T-helper 22 cell (primary cell): ENCODE measurements at places on chromosomes 2 and 18.

DNA sequence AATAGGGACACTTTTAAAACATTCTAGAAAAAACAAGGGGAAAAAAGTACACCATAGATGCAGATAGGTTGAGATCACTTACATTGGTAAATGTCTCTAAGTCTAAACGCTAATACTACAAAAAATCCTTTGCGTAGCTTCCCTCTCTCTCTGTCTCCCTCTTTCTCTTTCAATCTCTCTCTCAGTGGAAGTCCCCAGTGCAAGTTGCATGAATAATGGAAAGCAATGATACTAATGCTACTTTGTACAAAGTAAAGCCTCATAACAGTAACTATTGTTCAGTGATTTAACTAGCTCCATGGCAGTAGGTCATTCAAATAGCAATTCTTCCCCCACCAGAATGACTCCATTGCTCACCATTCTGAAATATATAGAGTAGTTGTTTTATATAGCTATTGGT is 12.8 kb downstream of the MEIS1 start:
- no peak for DNase-seq

GRCh38 chr2:152635635-152636298 is 81.5 kb downstream of the PRPF40A start:
- DNase-seq: no peak

DNA sequence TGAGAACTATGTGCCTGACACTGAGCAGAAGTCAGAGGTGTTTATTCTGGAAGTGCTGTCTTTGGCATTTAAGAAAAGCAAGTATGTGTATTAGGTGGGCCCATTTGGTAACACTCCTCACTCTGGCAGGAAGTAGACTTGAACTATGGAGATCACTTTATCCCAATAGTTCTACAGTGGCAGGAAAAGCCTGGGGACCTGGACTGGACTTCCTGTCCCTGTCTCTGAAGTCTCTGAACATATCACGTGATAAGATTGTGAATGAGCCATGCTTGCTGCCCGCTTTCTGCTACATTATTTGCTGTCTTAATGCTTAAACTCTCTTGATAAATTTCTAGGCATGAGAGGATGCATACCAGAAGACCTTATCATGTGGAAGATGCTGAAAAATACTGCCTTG is 203.7 kb downstream of the MYO3B start:
- DNase-seq: no peak

DNA sequence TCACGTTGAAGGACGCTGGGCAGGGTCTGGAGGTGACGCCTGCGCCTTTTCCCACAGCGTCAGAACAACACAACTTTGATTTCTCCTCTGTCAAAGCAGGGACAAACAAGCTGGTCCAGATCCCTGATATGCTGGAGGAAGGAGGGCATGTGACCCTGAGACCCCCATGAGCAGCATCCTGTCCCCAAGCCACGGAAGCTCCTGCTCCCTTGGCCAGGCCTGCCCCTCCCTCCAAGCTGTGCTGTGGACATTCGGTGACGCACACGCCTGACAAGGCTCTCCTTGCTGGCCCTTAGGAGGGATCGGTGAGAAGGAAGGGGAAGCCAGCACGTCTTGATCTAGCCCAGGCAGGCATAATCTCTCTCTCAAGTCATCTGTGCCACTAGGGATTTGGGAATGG is 11.3 kb downstream of the MLPH start:
- DNase-seq: no peak

DNA sequence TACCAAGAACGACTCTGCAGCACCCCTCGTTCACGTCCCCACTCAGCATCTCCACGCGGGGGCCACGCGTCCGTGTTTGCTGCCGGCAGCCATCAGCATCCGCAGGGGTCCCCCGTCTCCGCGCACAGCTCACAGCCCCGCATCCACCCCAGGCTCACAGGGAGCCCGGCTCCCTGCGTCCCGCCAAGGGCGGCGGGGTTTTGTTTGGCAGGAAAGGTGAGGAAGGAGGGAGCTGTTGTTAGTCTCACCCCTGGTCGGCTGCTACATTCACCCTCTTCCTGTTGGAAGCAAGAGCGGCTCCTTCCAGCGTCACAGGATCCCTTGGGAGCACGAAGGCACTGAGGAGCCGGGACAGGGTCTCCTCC is 131.0 kb upstream of the CTDP1 start:
- DNase-seq: no peak

- DNase-seq: no peak
These were observed 75.6 kb downstream of the COA5 start for GRCh38 chr2:98532756-98533155.

GRCh38 chr18:75216212-75216910 is 5.8 kb downstream of the TSHZ1 start:
- no peak for DNase-seq

DNA sequence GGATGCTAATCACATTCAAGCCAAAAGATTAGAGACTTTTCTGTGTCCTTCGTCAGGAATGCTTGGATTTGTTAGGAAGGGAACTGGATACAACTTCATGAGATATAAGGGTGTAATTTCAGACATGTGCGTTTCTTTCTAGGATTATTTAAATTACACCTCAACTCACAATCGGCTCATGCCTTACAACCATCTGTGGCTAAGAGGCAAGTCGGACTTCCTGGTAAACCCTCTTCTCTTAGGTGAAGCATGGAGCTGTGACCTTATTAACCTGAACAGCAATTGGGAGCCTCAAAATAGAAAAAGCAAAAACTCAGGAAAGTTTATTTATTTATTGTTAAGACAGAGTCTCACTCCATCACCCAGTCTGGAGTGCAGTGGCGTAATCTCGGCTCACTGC is 61.8 kb downstream of the SEMA4F start:
- DNase-seq: no peak

DNA sequence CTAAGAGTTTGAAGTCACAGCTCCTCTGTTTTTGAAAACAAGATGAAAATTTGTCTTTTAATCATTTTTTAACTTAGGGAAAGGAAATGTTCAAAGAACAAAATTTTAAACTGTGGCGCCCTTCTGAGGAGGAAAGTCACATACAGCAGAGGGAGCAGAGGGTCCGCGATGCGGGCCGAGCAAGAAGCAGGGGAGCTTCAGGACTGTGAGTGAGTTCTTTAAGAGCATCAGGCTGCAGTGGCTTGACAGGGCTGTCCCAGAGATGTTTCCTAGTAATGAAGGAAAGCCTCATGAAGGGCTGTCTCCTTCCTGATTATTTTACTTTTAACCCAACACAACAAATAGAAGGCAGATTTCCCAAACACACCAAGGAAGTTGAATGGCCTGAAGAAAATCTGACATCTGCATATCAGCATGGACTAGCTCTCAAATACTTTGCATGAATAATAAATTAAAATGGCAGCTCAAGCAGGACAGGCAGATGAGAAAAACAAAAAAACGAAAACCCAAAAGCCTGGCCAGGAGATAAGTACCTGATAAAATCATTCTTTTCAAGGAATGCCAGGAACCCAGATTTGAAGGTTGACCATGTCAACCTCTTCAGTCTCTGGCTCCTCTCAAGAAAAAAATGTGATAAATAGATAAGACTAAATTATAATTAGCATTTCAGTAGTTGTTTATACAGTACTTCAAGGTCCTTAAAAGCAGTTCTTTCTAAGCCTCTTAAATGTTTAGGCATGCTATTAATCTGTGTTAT is 60.8 kb downstream of the SLC40A1 start:
- no peak for DNase-seq
